ENCODE measurements at places on chromosomes 5 and 9. TPM values are rescaled to one million over a fixed set of nuclear protein-coding genes. Genes with fewer than 3 reads are reported as not detected.

The NUTM2G gene
- not detected for total RNA-seq

The CMYA5 gene
- not detected for total RNA-seq

The ARSI gene
- under 0.01 TPM for total RNA-seq

The CD72 gene
- total RNA-seq: not detected

The ENTREP1 gene
- 1.6 TPM for total RNA-seq

The GSN gene
- total RNA-seq: 201 TPM

Measured in epithelial cell of umbilical artery (primary cell).